Activated T-cell treated with anti-CD3 and anti-CD28 coated beads, Interleukin-2, amount 50 U/mL, for 72 hours (primary cell): ENCODE measurements at places on chromosomes 11 and 22. TPM values are rescaled to one million over a fixed set of nuclear protein-coding genes. Genes with fewer than 3 reads are reported as not detected.

DNA sequence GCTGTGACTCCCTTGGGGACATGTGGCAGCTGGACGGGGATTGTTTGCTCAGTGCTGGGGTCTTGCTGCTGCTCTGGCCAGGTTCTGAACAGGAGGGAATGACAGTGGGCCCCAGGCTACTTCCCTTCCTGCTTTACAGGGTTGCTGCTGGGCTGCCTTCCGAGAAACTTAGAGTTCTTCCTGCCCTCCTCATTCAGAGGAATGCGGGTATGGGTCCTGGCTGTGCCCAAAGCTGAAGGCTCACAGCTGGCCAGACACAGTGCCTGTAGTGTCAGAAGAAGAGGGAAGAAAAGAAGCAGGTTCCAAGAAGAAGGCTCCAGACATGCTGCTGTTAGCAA is 108.3 kb upstream of the PARVA start:
- peaks cover 11% of the 10 kb centered on the region for H3K4me1 ChIP-seq
- peaks cover 5% of the 10 kb centered on the region for H3K27me3 ChIP-seq
- DNase-seq, result no peak

- peaks cover 19% of the 10 kb centered on the region for H3K4me1 ChIP-seq
- H3K27ac ChIP-seq, result peak overlapping the region; percentile 57
- no peaks in the 10 kb centered on the region for H3K27me3 ChIP-seq
- H3K4me3 ChIP-seq, result peak overlapping the region; percentile 39
- no peaks in the 10 kb centered on the region for H3K36me3 ChIP-seq
These were observed 16.1 kb upstream of the RPS3 start for GRCh38 chr11:75383246-75383645.

Gene KRTAP5-2
- total RNA-seq, result not detected

DNA sequence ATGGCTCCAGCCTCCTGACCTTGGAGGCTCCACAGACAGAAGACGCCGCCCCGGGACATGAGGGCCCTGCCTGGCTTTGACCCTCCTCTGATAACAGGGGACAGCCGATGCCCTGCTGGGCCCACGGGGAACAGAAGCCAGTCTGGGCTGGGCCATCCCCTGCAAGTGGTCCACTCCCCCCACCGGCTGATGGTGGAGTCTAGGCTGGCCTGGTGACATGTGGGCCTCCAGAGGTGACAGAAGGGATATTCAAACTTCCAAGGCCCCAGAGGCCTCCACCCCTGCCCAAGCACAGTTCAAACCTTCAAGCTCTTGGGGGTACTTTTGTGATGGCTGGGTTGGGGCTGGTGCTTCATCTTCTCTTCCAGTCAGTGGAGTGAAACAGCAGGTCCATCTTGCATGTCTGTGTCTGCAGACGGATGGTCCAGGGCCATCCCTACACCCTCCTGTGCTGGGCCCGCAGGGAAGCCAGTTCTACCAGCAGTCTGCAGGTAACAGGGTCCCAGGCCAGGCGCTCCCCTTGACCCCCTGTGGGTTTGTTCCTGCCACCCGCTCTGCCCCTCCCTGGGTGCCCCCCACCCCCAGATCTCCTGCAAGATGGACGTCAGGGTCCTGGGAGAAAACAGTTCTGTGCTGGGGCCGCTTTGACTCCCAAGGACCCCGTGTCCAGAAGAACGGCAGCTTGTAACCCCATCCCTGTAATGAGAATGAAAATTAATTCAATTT is 929.9 kb downstream of the BRD1 start:
- no peak overlapping the region for H3K4me3 ChIP-seq
- H3K27me3 ChIP-seq, result peaks cover 13% of the 10 kb centered on the region
- DNase-seq, result no peak
